ENCODE measurements at places on chromosomes 6 and 20.

DNA sequence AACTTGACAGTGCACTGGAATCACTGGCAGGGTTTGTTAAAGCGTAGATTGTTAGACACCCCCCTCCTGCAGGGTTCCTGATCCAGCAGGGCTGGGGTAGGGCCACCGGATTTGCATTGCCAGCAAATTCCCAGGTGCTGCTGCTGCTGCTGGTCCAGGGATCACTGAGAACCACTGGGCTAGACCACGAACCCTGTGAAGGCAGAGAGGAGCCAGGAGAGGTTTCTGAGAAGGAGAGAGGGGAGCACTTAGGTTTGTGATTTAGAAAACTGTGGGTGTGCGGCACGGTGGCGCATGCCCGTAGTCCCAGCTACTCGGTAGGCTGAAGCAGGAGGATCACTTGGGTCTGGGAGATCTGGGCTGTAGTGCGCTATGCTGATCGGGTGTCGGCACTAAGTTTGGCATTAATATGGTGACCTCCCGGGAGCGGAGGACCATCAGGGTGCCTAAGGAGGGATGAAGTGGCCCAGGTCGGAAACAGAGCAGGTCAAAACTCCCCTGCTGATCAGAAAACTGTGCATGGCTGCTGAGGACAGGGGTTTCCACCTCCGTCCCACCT, 53.6 kb upstream of the FAM83D start:
- DNase-seq: no peak

- DNase-seq: no peak
Measured at GRCh38 chr20:33894798-33895197, 83.7 kb downstream of the CHMP4B start.

DNA sequence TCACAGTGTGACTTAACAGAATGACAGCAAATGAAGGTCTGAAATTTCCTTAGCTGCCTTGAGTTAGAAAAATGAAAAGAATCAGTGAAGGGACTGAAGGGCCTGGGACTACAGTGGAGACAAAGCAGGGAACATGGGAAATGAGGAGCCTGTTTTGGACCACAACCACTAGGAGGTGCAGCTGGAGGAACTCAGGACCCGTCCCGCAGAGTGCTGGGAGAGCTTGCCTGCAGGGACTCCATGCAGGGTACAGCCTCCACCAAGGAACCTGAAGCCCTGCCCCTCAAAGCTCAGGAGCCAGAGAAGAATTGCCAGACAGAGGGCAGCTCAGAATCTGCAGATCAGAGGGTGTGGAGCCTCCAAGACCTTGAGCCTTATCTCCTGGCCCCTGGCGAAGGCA, 50.7 kb downstream of the LRFN2 start:
- DNase-seq: no peak

- no peak for DNase-seq
Measured at GRCh38 chr6:73049971-73050594, 175.2 kb downstream of the KHDC1L start.

GRCh38 chr6:144156338-144156737, 6.0 kb downstream of the STX11 start:
- DNase-seq: no peak

GRCh38 chr6:55566036-55566710, 12.8 kb downstream of the HMGCLL1 start:
- no peak for DNase-seq

GRCh38 chr6:130882370-130882769, 55.2 kb downstream of the SMLR1 start:
- no peak for DNase-seq

DNA sequence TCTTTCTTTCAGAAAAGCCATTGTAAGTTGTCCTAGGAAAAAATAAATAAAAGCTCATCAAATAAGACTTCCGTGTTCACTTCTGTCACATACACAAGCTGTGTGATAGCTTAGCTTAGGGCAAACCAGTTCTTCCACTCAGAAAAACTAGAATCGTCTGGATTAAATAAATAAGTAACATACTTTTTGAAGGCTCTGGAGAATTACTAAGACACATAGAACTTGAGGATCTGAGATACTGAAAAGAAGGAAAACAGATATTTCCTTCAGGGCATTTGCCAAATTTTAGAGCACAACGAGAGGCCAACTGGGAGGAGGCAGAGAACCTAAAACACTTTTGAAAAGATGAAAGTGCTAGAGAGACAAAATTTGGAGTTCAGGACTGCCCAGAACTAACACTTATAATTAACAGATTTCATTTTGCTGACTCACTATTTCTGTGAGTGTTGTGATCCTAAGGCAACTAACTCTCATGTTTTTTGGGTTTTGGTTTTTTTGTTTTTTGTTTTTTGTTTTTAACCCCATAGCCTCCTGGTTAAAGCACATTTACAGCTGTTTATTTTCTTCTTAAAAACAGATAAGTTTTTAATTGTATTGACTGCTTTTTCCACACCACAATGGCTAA, 38.7 kb upstream of the THEMIS start:
- DNase-seq: no peak

GRCh38 chr6:49499623-49500022, at the start of gene GLYATL3:
Gene GLYATL3 (plus strand): TSS chr6:49499923. CDS start chr6:49511991, 12,068 bp downstream.
- no peak for DNase-seq

GRCh38 chr6:31979238-31979898, 2.5 kb upstream of the C4A start:
- DNase-seq: no peak

DNA sequence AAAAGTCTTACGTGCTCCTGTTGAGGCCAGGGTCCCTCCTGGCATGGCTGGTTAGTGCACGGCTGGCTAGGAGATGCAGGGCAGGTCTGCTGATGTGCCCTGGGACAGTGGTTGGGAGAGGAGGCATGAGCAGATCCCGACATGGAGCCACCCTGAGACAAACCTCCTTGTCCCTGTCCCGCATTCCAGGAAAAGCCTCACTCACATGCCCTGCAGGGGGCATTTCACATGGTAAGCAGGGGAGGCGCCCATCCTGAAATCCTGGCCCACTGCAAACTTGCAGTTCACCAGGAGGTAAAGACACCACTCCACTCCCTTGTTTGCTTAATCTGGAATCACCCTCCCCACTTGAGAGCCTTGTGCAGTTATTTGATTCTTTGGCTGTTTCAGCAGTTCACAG, 116.7 kb upstream of the SLC24A3 start:
- no peak for DNase-seq

GRCh38 chr6:100116411-100117194, 122.6 kb upstream of the MCHR2 start:
- no peak for DNase-seq

- no peak for DNase-seq
Measured at GRCh38 chr6:129280749-129281148, 397.8 kb downstream of the LAMA2 start.

- no peak for DNase-seq
Measured at GRCh38 chr6:138546733-138547185, 47.5 kb upstream of the NHSL1 start.

GRCh38 chr6:167558246-167559177, 233.6 kb downstream of the TTLL2 start:
- DNase-seq: no peak
